Midbrain (tissue), 1 donor: ENCODE measurements at places on chromosomes 2 and 18.
A peak's percentile ranks its signal among the peaks of the same experiment; 100 is the strongest.

- peak; percentile 66 for DNase-seq
These were observed at the start of gene IAH1 for GRCh38 chr2:9474361-9475057. IAH1 (plus strand) TSS chr2:9474551; CDS start chr2:9474567, 16 bp downstream.

- DNase-seq = no peak
These were observed 23.0 kb upstream of the CEP68 start for GRCh38 chr2:65033178-65033577.

DNA sequence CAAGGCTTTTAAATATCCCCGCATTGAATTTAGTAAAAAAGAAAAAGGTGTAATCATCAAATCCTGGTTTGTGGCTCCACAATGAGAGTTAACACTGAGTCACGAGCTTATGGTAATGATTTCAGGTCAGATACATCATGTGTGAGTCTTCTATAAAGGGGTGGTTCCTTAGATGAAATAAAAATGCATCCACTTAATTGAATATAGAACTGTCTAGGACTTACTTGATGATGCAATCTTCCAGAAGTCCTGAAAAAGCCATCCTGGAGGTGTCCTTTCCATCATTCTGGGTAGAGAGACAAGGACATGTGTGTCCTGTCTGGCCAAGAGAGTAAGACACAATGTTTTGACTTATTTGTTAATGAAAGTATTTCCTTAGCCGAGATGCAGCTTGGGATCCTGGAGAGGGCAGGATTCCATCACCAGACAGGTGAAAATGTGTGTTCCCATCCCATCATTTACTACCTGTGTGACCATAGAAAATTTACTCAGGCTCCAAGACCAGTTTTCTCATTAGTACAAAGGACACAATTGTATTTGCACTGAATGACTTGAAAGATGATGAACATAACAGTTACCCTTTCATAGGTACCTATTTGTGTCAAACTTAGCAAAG is 1539.8 kb upstream of the PIK3C3 start:
- DNase-seq = no peak

GRCh38 chr18:7766346-7766745 is 199.2 kb downstream of the PTPRM start:
- no peak for DNase-seq

GRCh38 chr2:165899311-165899710 is 54.3 kb downstream of the TTC21B start:
- no peak for DNase-seq

DNA sequence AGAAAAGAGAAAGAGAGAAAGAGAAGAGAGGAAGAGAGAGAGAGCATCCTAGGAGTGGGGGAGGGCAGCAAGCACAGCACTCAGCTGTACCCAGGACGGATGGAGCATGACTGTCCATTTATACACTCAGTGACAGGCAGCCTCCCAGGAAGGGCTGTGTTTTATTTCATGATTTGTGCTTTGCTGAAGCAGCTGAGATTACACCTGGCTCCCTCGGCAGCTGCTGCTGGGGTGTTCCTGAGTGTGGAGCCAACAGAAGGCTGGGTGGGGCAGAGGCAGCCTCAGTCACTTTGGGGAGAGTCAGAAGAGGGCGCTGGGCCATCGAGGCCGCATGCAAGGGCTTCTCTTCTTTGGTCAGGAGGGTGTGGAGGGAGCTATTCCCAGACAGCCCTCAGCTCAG is 47.8 kb upstream of the TEX51 start:
- no peak for DNase-seq

DNA sequence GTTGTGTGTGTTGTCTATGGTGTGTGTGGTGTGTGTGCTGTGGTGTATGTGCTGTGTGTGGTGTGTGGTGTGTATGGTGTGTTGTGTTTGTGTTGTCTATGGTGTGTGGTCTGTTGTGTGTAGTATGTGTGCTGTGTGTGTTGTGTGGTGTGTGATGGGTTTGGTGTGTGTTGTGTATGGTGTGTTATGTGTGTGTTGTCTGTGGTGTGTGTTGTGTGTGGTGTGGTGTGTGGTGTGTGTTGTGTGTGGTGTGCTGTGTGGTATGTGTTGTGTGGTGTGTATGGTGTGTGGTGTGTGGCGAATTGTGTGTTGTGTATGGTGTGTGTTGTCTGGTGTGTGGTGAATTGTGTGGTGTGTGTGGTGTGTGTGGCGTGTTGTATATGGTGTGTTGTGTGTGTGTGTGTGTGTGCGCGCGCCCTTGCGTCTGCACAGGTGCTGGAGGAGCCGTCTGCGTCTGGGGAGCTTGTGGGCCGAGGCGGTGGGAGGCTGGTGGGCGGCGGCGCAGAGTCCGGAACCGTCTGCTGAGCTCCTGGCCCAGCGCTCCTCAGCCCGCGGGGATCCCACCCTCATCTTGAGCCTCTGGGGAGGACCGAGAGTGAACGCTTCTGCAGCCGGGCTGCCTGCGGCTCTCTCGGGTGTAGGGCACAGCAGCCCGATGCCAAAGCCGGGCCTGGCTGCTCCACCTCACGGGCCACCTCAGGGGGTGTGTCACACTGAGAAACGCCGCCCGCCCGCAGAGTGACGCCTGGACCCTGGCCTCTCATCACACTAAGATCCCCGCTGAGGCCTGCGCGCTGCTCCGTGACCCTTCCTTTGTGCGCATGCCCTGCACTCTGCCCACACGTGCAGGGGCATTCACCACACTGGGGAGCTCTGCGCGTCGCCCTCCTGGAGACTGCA is 8.8 kb upstream of the ADI1 start:
- DNase-seq = no peak

DNA sequence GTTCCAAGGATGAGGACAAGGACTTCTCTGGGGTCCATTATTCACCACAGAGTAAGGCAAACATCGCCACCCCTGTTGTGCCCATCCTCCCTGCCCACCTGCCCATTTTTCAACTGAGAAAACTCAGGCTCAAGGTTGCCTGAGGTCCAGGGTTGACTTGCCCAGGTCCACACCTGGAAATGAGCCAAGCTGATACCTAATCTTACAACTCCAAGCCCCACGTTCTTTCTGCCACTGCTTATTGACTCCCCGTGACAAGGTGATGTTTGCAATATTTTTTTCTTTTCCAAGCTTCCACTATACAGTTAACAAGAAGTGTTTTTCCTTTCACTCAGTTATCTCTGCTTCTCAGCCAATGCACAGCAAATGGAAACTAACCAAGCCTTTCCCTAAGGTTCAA is 39.0 kb downstream of the RNF152 start:
- no peak for DNase-seq

DNA sequence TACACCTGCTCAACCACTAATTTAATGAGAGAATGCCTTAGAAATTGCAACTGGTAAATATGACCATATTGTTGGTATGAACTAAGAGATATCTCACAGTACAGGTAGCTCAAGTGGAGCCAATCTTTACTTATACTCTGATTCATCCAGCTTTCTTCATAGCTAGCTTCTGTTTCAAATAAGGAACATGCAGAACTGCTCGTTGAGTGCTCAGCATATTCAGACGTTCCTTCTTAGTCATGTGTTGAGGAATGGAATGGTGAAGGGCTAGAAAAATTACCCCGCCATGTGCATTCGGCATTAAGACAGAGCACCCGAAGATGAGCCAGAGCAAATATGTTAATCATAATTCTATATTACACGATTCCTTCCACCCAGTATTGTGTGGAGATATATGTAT is 144.0 kb upstream of the VRK2 start:
- DNase-seq = no peak

- DNase-seq = no peak
These were observed 191.4 kb upstream of the TMEM200C start for GRCh38 chr18:6086731-6087130.

DNA sequence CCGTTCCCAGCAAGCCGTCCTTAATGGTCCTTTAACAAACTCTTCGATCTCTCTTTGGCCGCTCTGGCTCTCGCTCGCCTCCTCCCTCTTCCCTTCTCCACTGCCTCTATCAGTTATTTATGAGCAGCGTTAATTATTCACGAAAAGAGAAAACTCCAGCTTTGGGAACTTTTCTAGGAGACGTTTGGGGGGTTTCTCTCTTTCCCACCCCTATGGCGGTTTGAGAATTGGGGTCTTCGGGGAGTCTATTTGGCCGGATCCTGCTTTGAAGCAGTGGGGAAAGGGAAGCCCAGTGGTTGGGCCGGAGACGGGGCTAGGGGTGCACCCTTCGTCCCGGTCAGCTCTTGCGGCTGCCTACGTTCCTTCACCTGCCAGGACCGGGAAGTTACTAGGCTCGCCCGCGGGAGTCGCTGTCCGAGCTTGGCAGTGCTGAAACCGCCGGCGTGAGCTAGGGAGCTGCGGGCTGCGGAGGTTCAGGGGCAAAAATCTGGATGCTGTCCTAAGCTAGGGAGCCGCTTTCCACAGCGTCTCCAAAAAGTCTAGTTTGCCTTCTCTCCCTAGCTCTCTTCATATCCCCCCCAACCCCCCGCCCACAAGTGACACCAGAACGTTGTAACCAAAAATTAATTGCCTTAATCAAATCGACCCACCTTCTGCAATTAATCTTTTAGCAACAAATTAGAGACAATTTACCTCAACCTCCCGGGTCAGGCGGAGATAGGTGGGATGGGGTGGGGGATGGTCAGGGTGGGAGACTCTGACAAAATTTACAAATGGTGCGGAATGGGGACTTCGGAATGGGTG is 8.9 kb upstream of the SKOR2 start:
- DNase-seq = peak; percentile 1

DNA sequence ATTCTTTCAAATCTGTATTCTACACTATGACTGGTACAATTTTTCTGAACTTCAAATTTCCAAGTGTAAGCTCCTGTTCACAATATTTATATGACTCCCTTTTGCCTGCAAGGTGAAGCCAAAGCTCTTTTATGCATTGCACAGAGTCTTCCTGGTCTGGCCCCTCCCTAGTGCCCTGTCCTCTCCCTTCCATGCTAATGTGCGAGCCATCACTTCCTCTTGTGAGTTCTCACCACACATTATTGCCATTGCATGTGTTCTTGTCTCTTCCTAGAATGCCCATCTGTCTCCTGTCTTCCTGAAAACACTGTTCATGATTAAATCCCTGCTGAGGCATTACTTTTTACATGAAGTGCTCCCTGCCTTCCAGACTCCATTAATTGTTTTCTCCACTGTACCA is 169.9 kb downstream of the MC4R start:
- DNase-seq = no peak

- DNase-seq = no peak
These were observed 2.1 kb upstream of the TRIB2 start for GRCh38 chr2:12714391-12715221.

DNA sequence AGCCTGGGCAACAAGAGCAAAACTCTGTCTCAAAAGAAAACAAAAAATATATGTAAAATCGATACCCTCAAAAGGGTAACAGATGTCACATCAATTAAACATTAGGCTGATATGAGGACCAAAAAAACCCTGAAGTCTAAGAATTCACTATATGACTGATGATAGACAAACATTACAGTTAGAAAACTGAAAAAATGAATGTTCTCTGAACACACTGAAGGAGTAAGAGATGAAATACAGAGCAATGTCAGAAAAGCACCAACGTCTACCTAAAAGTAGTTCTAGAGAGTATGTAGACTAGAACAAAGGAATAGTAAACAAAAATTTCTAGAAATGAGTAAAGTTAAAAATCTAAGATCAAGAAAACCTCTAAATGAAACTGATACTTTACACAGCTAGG is 81.9 kb downstream of the SLC66A3 start:
- DNase-seq = no peak

DNA sequence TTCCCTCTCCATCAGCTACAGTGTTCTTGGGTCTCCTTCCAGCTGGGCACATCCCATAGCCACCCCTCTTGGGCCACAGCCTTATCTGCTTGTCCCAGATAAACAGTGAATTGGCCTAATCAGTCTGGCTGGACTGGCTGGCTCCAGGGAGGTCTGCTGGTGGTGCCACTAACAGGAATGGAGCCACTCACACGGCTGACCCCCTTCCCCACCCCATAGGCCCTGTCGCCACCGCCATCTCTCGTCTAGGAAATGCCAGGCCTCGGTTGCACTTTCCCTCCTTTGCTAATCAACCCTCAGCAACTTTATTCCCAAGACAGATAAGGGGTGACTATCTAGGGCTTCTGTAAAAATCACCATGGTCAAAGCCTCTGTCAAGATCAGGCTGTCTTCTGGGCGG is 23.0 kb upstream of the TNP1 start:
- no peak for DNase-seq

- DNase-seq = peak; percentile 68
These were observed 54.9 kb upstream of the CAPN13 start for GRCh38 chr2:30862054-30862651.

DNA sequence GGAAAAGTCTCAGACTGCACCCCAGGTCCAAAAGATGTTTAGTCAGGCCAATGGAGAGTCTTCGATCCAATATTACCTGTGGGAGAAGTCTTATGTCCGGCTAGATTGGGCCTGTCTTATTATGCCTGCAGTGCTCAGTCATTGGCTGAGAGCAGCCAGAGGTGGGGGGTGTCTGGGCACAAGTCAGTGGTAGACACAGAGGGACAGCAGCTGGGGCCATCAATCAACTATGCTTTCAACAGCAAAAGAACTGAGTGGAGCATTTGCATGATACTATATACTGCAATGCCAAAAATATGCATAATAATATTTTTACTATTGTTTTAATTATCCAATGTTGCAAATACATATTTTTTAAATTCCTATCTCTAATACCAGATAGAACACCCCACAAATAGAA is 298.6 kb upstream of the CDH20 start:
- DNase-seq = no peak

GRCh38 chr2:495745-496275 is 181.4 kb downstream of the TMEM18 start:
- no peak for DNase-seq

DNA sequence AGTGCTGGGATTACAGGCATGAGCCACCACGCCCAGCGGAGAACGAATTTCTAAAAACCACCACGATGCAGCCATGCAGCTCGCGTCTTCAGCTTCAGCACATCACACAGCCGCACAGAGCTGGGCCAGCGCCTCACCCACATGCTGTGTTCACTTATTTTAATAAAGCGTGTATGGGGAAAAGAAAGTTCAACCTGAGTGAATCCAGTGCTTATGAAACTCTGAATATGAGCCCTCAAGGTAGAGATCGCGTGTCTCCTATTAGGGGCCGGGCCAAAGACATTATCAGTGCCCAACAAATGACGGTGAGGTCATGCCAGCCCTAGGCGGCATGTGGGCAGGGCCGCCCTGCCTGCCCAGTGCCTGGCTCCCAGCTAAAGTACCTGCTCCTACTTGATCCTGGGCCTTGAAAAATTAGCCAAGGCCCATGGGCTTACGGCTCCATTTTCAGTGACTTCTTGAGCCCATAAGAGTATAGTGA is 44.3 kb downstream of the SPRED2 start:
- DNase-seq = no peak
